IPS DF 6.9 (cell line): ENCODE measurements at places on chromosomes 7 and 10.
A peak's percentile ranks its signal among the peaks of the same experiment; 100 is the strongest.

DNA sequence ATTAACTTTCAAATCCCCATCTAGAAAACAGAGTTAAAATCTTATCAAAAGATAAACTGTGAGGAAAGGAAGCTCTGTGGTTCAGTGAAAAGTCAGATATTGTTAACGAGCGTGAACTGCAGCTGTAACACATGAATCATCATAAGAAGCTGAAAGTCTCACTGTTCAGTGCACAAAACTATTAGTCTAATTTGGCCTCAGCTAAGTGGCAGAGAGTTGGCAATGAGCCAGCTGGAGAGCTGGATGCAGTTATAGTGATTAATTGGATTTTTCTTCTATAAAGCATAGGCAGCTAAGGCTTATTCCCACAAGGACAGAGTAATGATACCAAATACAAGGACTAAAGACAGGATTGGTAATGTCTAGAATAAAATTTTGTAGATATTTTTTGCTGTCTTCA is 101.1 kb upstream of the ABCB5 start:
- DNase-seq = no peak

- DNase-seq = no peak
Observed at GRCh38 chr7:26117970-26118369, 34.0 kb upstream of the NFE2L3 start.

- peak; percentile 11 for DNase-seq
Observed at GRCh38 chr7:143002106-143002505, 24.8 kb downstream of the OR9A2 start.

- DNase-seq = no peak
Observed at GRCh38 chr10:21797984-21798765, 205.4 kb downstream of the DNAJC1 start.

DNA sequence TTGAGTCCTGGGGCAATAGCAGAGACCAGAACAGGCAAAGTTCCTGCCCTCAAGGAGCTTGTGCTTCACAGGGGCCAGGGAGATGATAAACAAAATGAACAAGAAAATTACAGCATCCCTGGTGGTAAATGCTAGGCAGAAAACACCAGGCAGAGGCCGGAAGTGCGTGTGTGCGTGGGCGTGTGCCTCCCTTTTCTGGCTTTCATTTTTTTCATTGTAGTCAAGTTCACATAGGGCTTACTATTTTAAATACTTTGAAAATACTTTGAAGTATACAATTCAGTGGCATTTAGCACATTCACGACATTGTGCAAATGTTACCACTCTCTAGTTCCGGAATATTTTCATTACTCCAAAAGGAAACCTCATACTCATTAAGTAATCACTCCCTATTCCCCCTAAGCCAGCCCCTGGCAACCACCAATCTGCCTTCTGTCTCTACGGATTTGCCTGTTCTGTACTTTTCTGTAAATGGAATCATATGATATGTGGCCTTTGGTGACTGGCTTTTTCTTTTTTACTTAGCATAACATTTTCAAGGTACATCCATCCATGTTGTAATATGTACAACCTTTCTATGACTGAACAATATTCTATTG is 88.1 kb upstream of the PDCD4 start:
- DNase-seq = no peak

DNA sequence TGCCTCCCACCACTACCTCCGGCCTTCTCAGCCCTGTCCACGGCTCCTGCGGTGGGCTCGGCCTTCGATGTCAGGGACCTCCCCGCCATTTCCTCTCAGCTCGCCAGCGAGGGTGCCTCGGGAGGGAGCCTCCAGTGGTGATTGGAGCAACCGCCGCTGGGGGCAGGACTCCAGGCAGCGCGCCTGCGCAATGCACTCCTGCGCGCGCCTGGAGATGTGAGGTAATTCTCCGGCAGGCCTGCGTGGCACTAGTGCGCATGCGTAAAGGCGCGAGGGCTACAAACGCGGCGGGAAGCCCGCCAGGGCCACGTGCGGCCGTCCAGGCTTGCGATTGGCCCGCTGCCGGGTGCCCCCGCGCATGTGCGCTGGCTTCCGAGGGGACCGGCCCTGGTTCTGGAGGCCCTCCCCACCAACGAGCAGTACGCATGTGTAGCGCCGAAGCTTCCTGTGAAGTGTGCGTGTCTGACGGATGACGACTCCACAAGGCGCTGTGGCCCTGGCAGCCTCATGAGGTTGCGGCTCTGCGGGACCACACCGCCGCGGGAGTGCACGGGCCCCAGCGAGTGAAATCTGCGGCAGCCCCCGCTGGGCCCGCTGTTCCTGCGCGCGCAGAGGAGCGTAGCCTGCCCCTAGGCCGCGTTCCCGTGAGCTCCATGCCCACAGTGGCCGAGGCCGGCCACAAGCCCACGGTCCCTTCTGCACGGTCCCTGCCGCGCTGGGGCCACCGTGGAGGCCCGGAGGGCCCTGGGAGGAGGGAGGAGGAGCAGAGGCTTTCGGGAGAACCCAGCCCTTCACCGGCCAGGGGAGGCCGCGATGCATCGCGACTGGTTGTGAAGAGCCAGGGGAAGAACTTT is at the start of gene SYCE1:
Gene SYCE1 (minus strand): TSS at position 143 of the 854 bp plus-strand sequence. CDS start 54 bp downstream, at position 89.
- no peak for DNase-seq

GRCh38 chr7:32147546-32148268 is 77.5 kb upstream of the PDE1C start:
- DNase-seq = no peak

DNA sequence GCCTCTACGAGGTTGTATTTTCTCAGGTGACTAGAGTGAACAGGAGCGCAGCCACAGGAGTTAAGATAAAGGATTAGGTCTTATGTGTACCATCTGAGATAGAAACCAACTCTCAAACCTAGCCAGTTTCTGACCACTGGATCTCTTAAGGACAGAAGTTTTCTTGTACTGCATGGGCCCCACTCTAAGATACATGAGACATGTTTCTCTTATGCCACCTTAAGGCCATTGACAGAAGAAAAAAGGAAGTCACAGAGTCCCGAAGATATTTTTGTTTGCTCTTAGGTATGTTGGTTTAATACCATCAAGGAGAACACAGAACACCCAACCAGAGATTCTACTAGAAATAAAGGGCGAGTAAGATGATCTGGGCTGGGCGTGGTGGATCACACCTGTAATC is 335.8 kb downstream of the FRMD4A start:
- no peak for DNase-seq

DNA sequence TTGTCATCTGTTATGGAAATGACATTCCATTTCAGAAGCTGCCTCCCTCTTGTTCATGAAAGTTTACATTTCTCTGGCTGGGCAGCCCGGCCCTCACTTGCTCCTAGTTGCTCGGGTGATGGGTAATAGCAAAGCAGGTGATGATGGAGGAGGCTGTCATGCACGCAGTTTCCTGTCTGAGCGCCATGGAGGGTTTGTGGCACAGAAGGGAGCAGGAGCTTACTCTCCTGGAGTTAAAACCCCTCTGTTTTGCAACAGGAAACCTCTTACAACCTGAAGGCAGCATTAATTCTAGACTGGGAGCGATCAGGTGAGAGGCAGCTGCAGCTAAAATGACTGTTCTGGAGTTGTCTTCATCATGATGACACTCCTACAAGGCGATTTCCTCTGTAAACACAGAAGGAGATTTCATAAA is 34.1 kb upstream of the MKI67 start:
- no peak for DNase-seq

DNA sequence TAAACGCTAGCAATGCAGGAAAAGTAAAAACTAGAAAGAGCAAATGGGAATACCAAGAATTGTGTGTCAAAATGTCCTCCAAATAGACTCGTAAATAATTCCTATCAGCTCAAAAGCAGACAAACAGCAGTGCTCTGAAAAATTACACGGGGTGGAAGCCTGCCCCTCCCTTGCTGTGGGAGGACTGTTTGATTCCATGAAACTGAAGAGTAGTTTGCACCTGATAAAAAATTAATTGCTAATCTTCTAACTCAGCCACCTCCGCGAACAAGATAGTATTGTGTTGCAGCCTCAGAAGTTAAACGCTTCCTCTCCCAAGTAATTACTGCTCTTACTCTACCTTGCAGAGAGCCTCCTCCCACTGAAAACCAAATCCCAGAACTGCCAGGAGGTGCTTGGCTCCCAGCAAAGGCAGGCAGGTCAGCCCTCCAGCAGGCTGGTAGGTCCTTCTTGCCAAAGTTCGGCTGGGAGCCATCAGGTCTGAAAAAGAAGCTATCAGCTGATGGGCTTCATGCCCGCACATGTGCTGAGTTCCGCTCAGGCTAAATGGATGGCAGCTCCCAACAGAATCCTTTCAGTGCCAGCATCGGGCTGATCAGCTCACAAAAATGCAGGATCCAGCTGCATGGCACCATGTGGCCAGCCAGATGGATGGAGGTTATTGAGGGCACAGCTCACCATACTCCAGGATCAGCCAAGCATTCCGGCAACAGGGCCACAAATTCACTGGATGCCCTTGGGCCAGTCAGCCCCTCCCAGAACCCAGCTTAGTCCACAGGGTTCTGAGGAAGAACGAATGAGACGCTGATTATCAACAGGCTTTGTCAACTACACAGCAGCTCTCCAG is 37.1 kb downstream of the MAD1L1 start:
- no peak for DNase-seq

DNA sequence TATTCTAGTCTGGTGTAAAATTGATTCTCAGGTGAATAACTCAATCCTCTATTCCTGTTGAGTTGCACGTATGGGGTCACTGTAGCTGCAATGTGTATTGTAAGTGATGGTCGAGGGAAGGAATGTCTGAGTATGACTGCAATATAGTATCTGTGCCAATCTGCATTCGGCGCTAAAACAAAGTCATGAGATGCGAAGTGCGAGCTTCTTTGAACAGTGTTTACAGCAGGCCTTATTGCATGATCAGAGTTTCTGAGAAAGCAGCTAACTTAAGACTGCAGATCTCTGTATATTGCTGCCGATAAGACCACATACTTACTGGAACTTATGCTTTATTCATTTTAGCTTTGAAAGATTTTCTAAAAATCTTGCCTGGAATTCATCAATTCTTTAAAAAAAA is 341.7 kb upstream of the BMPER start:
- DNase-seq = no peak

DNA sequence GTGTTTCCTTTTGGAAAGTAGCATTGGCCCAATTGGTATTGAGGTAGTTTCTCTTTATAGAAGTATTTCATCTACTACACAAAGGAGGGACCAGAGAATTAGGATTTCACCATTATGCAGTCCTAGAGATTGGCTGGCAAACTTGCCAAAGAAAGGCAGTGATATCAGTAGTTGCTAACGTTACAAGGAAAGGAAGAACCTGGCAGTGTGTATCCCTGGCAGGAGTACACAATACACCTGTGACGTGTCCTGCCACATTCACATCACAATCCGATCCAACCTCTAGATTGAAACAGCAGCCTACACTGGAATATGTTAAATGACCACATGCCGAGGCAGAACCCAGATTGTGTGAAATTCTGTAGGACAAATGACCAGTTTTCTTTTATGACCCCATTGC is 81.7 kb downstream of the CACNB2 start:
- no peak for DNase-seq

DNA sequence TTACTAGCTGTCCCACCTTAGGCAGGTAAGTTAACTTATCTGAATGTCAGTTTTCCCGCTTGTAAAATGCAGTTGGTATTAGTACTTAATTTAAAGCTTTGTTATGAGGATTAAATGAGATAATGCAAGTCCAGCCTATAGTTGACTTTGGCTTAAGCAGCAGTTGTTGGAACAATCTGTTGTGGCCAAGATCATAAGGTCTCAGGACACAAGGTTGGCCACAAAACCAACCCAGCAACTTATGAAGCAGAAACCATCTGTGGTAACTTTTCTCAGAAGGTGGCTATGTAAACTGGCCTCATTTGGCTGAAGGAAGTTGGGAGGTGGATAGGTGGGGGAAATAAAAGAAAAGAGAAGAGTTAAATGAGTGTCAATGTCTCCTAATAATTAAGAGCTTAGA is 29.4 kb downstream of the ENTPD1 start:
- no peak for DNase-seq

DNA sequence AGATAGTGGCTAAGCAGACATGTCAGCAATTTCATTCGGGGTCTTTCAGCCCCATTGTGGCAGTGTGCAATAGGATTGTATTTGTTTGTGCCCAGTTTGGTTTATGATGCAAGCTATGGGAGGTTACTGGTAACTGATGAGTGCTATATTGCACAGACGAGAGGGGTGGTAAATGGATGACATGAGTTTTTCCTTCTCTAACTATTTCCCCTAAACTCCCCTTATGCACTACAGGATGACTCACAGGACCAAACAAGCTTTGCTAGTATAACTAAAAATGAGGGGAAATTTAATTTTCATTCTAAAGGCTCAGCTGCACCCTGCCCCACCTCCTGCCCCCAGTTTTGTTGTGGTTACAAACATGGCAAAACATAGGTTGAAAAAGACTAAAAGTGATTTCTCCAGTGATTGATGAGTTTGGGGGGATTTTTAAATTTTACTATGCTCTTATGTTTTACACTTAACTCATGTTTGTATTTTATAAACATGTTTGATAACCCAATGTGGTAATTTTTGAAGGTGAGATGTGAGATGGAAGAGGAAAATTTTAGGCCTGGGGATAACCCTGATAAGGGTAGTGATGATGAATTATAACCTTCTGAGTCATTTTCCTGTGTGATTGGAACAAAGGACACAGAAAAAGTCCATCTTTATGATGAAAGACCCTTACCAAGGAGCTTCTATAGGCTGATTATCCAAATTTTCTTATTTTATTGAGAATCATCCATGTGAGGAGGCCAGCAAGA is 60.8 kb upstream of the NAMPT start:
- no peak for DNase-seq

DNA sequence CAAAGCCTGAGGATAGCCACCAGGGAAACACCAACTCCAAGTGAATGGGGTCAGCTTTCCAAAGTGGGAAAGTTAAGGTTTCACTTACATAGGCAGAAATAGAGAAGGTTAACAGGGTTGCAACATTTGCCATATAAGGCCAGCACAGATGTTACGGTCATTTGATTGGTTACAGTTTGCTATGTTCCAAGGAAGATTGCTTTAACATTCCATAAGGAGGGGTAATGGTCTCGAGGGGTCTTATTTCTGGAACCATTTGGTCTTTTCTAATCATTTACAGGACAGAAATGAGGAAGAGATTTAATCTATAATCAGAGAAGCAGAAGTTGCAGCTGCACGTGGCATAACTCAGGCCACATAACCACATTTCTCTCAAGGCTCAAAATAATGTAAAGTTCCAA is 679.4 kb upstream of the C7orf33 start:
- no peak for DNase-seq

DNA sequence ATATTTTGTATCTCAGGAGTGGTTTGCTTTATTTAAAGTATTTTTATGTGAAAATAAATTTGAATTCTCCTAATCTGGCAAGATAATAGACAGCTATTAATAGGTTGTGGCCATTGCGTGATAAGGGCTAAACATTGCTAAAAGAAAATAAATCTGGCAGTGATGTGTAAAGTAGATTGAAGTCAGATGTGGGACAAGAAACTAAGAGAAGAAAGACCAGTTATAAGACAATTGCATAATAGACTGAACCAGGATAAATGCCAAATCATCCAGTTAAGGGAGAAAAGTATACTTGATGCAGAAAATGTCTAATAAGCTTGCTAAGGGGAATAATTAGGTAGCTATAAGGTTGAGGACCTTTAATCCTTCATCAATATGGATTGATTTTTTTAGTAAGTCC is 197.5 kb upstream of the CSTF2T start:
- DNase-seq = no peak

GRCh38 chr10:6207658-6208057 is 4.9 kb downstream of the PFKFB3 start:
- no peak for DNase-seq
